ENCODE measurements at places on chromosomes 1 and 21.

DNA sequence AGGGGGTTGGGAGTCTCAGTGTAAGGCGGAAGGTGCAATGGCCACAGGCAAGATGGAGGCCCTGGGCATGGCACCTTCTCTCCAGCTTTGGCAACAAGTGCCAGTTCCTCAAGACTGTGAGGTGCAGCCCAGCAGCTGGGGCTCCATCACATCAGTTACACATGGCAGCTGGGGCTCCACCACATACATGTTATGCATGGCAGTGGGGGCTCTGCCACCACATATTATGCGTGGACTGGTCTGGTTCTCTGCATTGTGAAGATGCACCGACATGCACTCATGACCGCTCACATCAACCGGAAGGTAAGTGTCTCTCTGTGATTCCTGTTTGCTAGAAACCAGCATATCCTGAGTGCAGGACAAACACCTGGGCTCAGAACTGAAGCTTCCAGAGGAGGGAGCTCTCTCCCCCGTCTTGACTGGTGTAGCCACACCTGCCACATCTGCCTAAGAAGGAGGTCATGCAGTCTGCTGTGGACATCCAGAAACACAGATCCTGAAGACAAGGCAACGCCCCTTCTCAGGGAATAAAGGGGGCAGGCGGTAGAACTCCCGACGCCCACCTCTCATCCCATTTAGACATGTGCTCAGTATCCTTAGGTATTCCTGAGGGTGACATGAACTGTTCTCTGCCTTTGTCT is 104.1 kb upstream of the TMPRSS2 start:
- no peak overlapping the region for H3K4me3 ChIP-seq
- no peak for DNase-seq
- peaks cover 49% of the 10 kb centered on the region for H3K4me1 ChIP-seq
- peak overlapping the region; percentile 98 for H3K27ac ChIP-seq
- no peaks in the 10 kb centered on the region for H3K36me3 ChIP-seq

DNA sequence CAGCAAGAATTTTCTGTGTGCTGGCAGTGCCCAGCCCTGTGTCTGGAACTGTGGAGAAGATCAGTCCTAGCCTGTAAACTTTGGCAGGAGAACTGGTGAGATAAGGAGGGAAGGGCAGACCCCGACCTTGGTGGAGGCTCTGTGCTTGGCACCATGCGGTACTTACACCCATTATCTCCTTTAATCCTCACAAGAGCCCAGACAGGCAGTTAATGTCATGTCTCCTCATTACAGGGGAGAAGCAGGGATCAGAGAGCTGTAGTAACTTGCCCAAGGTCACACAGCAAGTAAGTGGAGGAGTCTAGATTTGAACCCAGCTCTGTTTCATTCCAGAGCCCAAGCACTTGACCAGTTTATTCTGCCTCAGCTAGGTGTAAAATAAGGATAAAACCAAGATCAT is 13.9 kb upstream of the POU3F1 start:
- DNase-seq = no peak
- H3K36me3 ChIP-seq = no peaks in the 10 kb centered on the region
- no peaks in the 10 kb centered on the region for H3K27me3 ChIP-seq
- H3K27ac ChIP-seq = no peak overlapping the region
- H3K4me3 ChIP-seq = no peak overlapping the region

DNA sequence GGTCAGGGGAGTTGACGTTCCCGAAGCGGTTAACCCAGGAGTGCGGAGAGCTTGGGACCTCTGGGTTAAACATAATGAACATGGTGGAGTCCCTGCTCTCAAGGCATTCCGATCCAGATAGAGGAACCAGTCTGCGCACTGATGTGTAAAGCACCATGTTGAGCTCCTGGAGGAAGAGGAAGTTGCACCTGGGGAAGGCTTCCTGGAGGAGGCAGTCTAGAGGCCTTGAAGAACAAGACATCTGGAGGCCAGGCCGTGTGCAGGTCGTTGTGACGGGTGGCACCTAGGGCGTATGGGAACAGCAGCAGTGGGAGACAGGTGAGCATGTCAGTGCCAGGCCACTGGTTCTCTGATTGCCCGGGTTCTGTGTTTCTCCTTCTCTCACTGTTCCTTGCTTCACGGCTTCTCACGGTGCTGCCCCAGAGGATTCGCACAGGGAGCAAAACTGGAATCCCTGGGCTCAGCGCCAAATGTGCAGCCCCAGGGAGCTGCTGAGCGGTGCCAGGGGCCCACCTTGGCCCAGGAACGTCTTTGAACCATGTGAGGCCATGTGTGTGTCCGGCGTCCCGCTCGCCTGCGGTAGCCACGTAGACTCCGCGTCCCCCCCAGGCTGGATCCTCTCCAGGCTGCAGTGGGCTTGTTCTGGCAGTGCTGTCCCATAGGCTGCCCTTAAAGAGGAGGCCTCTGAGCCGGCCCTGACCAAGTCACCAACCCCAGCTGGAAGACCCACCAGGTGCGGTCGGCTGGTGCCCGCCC is 122.9 kb upstream of the GALNT2 start:
- H3K4me1 ChIP-seq = no peaks in the 10 kb centered on the region
- no peaks in the 10 kb centered on the region for H3K27me3 ChIP-seq
- no peak for DNase-seq
- no peaks in the 10 kb centered on the region for H3K36me3 ChIP-seq

DNA sequence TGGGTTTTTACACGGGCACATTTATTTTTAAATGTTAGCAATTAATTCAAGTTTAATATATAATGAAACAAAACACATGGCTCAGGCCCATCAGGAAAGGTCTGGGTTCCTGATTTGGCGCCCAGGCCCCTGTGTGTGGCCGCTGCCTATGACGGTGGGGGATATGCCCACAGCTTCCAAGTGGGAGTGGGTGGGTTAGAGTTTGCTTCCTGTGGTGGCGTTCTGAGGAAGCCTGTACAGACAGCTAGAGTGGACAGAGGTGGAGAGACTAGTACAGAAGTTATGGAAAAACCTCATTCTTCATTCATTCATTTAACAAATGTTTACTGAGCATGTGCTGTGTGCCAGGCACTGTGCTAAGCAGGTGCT is 22.4 kb upstream of the EPS8L3 start:
- H3K4me1 ChIP-seq = peaks cover 7% of the 10 kb centered on the region
- H3K36me3 ChIP-seq = no peaks in the 10 kb centered on the region
- no peak overlapping the region for H3K27ac ChIP-seq
- no peak for DNase-seq
- H3K27me3 ChIP-seq = no peaks in the 10 kb centered on the region
- H3K4me3 ChIP-seq = no peak overlapping the region

GRCh38 chr1:35555601-35556477 is 1.4 kb downstream of the KIAA0319L start:
- H3K4me3 ChIP-seq = peak overlapping the region; percentile 98
- H3K27me3 ChIP-seq = no peaks in the 10 kb centered on the region
- H3K4me1 ChIP-seq = peaks cover 4% of the 10 kb centered on the region
- no peak overlapping the region for H3K27ac ChIP-seq

- no peak overlapping the region for H3K27ac ChIP-seq
- no peak for DNase-seq
- peaks cover 42% of the 10 kb centered on the region for H3K36me3 ChIP-seq
- no peak overlapping the region for H3K4me3 ChIP-seq
Observed at GRCh38 chr21:36255663-36256062, 64.3 kb upstream of the MORC3 start.

GRCh38 chr1:162236618-162237017 is 140.0 kb downstream of the SPATA46 start:
- no peaks in the 10 kb centered on the region for H3K4me1 ChIP-seq
- DNase-seq = no peak
- H3K27ac ChIP-seq = no peak overlapping the region
- no peaks in the 10 kb centered on the region for H3K27me3 ChIP-seq
- H3K4me3 ChIP-seq = no peak overlapping the region

GRCh38 chr1:155322571-155322952 is 1.9 kb downstream of the RUSC1 start:
- H3K27ac ChIP-seq = peak overlapping the region; percentile 96
- no peaks in the 10 kb centered on the region for H3K27me3 ChIP-seq
- H3K4me3 ChIP-seq = peak overlapping the region; percentile 89
- H3K4me1 ChIP-seq = peaks cover 9% of the 10 kb centered on the region
- peaks cover 20% of the 10 kb centered on the region for H3K36me3 ChIP-seq
- no peak for DNase-seq

- no peak overlapping the region for H3K4me3 ChIP-seq
- DNase-seq = no peak
- H3K27ac ChIP-seq = peak overlapping the region; percentile 68
- H3K4me1 ChIP-seq = peaks cover 4% of the 10 kb centered on the region
- no peaks in the 10 kb centered on the region for H3K27me3 ChIP-seq
Observed at GRCh38 chr1:10046356-10047085, 13.8 kb downstream of the UBE4B start.

GRCh38 chr1:10803971-10804820 is 7.8 kb upstream of the CASZ1 start:
- H3K4me1 ChIP-seq = no peaks in the 10 kb centered on the region
- no peaks in the 10 kb centered on the region for H3K36me3 ChIP-seq
- DNase-seq = no peak
- H3K27me3 ChIP-seq = no peaks in the 10 kb centered on the region

DNA sequence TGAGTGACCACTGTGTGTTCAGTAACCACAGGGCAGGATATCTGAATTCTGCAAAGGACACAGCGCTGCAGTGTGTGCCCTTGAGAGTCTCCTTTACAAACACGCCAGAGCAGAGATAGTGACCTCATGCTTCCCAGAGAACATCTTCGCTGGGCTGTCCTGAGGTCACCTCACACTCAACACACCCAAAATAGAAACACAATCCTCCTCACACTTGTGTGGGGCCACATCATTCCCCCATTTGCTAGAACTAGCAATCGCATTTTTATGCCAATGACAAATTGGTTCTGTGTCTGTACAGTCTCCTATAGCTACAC is 140.1 kb upstream of the NRIP1 start:
- no peaks in the 10 kb centered on the region for H3K36me3 ChIP-seq
- H3K4me1 ChIP-seq = no peaks in the 10 kb centered on the region
- H3K27me3 ChIP-seq = no peaks in the 10 kb centered on the region
- DNase-seq = no peak

DNA sequence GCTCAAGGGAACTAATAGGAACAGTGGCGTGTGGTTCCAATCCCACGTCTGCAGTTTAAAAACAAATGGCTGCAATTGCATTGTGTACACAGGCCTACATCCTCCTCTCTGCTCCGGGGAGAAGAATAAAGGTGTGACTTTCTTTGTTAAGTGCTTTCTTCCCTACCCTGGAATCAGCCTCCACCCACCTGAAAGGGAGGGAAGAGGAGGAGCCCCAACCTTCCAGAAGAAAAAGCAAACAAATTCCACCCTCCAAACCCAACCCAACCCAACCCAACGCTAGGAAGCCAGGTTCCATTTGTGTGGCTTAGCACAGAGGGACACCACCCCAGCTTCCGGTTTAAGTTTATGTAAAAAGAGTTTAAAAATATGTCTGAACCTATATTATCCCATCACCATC is 11.8 kb upstream of the BACE2 start:
- H3K27ac ChIP-seq = no peak overlapping the region
- no peak for DNase-seq
- H3K36me3 ChIP-seq = no peaks in the 10 kb centered on the region
- no peak overlapping the region for H3K4me3 ChIP-seq
- H3K27me3 ChIP-seq = no peaks in the 10 kb centered on the region
- no peaks in the 10 kb centered on the region for H3K4me1 ChIP-seq

DNA sequence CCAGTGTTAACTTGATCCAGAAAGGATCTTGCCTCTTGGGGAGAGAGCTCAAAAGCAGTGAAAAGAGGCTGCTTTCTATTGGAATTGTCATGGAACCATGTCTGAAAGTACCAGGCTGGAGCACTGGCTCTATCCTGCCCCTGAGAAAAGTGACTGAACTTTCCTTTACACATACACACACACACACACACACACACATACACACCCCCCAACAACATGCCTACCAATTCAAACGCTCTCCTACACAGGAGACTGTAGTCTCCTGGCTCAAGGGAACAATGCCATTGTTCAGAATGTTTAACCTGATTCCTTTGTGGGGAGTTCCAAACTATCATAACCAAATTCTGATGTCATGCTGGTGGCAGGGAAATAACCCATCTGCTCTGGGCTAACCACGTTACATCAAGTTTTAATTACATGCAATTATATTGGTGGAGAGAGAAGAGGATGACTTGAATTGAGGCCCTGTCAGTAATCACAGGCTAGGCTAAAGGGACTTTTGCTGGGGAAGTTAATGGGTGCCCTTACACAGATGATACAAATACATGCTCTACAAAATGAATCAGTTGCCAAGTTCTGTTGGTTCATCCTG is 52.3 kb upstream of the DUSP10 start:
- no peak overlapping the region for H3K4me3 ChIP-seq
- no peak overlapping the region for H3K27ac ChIP-seq
- no peak for DNase-seq
- no peaks in the 10 kb centered on the region for H3K4me1 ChIP-seq
- no peaks in the 10 kb centered on the region for H3K27me3 ChIP-seq
- no peaks in the 10 kb centered on the region for H3K36me3 ChIP-seq

DNA sequence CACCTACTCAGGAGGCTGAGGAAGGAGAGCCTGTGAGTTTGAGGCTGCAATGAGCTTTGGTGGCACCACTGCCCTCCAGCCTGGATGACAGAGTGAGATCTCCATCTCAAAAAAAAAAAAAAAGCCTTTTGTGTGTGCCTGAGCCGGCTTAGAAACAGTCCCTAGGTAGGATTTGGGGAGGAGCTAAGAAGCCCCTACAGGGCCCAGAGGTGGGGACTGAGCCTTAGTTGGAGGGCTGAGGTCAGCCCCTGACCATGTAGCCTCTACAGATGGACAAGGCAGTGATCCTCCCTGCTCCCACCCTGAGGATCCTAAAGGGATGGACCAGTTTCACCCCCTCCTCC is 2.5 kb downstream of the ADAMTSL4 start:
- no peaks in the 10 kb centered on the region for H3K27me3 ChIP-seq
- no peak for DNase-seq
- peaks cover 46% of the 10 kb centered on the region for H3K4me1 ChIP-seq
- H3K36me3 ChIP-seq = peaks cover 25% of the 10 kb centered on the region
- no peak overlapping the region for H3K4me3 ChIP-seq

DNA sequence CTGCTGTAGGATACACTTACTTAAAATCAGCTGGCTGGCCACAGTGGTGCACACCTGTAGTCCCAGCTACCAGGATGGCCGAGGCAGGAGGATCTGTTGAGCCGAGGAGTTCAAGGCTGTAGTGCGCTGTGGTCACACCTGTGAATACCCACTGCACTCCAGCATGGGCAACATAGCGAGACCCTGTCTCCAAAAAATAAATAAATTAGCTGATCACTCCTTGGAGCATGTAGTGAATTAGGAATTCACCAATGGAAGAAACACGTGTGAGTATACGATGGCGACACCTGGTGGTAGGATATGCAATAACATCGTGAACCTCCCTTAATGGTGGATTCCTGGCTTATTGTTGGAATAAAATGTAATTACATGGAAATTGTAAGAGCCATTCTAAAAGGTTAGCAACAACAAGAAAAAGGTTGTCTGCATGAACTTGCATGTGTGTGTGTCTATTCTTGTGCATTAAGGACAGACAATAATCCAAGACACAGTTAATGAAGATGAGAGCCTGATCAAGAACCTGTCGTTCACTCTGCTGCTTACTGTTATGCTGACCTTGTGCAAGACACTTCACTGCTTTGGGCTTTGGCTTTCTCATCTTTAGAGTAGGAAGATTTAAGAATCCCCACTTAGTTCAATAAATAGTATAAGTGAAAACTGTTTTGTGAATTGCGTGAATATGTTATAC is 38.6 kb upstream of the COX20 start:
- no peak overlapping the region for H3K27ac ChIP-seq
- no peaks in the 10 kb centered on the region for H3K27me3 ChIP-seq
- no peaks in the 10 kb centered on the region for H3K4me1 ChIP-seq
- no peaks in the 10 kb centered on the region for H3K36me3 ChIP-seq
